ENCODE measurements at places on chromosomes 12 and 14. TPM values are rescaled to one million over a fixed set of nuclear protein-coding genes. Genes with fewer than 3 reads are reported as not detected.

The GPR68 gene
- 5.7 TPM for polyA plus RNA-seq

The NKX2-1 gene
- polyA plus RNA-seq, result not detected

DNA sequence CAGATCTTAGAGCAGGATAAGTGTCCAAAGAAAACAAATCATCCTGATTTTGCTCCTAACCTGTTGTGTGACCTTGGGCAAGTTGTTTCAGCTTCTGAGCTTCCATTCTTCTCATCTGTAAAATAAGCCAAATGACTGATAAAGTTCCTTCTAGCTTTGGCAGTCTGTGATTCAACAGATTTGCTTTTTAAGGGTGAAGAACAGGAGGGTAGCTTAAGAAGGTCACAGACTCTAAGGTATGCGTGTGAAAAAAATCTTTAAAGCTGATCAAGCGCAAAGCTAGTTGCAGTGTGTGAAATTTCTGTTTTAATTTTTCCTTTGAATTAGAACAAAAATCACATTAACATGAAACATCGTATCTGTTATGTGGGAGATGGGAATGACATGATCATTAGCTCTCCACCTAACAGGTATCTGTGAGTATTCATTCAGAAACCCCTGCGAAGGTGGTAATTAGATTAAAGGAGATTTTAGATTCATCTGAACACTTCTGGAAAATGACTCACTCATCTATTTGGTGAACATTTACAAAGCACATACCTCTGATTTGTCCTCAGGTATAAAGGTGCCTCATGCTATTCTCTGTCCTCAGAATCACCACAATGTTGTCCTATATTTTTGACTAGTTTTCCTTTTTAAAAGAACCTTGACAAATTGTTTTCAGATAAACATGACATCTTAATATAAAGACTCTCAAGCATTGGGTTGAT lies 131.9 kb upstream of the CPM start:
- H3K36me3 ChIP-seq, result no peaks in the 10 kb centered on the region
- no peaks in the 10 kb centered on the region for H3K27me3 ChIP-seq

DNA sequence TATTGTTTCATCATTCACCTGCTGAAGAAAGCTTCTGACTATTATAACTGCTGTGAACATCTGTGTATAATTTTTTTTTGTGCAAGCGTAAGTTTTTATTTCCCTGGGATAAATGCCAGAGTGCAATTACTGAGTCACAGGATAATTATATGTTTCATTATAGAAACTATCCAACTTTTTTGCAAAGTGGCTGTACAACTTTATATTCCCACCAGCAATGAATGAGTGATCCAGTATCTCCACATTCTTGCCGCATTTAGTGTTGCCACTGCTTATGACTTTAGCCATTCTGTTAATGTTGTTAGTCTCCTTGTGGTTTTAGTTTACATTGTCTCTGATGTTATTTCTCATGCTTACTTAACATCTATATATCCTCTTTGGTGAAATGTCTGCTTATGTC lies 88.1 kb upstream of the CCDC175 start:
- H3K36me3 ChIP-seq, result no peaks in the 10 kb centered on the region
- H3K27ac ChIP-seq, result no peak overlapping the region
- DNase-seq, result no peak
- H3K4me1 ChIP-seq, result no peaks in the 10 kb centered on the region

The POP5 gene
- 94.4 TPM for polyA plus RNA-seq

DNA sequence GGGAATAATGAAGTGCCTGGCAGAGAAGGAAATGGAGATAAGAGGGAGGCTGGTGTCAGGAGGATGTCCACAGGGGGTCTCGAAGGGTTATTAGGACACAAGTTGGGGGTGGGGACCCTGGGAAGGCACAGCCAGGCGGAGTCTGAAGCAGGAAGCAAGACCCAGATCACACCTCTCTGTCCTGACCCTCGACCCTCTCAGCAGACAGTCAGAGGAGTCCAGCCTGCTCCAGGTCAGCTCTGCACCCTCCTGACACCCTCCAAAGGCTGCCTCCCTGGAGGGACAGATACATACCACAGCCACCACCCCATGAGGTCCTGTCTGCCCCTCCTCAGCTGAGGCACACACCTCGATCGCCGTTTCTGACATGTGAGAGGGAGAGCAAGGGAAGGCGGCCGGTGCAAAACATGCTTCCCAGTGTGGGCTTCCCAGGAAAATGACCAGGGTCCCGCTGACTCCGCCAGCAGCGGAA lies 9.0 kb downstream of the BCL11B start:
- no peaks in the 10 kb centered on the region for H3K27me3 ChIP-seq
- H3K4me1 ChIP-seq, result peaks cover 72% of the 10 kb centered on the region
- peak overlapping the region; percentile 95 for H3K27ac ChIP-seq

The ATG101 gene
- polyA plus RNA-seq, result 74.7 TPM

DNA sequence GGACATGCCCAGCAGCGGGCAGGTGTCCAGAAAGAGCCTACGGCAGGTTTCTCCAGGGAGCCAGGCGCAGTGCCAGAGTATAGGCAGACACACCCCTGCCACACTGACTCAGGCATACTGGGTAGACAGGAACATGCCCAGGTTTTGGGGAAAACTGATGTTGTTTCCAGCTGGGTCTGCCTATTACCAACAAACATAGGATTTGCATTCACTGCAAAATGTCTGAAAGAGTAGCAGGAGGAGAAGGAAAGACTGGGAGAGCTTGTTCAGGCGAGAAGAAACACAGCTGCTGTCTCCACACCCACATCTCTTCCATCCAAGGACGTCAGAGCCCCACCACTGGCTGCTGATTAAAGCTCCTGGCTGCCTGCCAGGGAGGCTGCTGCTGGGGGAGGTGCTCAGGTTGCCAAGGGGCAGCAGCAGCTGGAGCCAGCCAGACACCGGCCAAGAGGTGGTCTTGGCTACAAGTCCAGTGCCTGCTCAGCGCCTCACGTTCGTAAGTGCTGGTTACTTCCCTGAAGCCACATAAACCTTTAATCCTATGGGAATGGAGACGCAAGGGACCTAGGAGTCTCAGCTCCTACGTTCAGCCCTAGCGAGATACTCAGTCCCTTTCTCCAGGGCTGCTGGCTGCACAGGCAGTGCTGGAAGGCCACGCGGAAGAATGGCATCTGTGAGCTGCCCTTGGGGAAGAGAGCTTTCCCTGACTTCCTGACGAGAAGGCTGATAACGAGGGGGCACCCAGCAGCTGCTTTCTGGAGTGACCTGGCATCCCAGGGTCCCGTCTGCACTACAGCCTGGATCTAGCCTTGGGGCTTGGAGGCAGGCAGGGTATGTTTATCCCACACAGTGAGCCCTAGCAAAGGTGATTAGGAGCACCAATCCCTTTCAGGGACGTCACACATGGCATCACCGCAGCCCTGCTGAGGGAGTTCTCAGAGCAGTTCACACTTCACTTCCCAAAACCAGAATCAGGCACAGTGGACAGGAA lies 58.1 kb downstream of the PLEKHG3 start:
- H3K4me3 ChIP-seq, result peak overlapping the region; percentile 23
- peak overlapping the region; percentile 79 for H3K27ac ChIP-seq
- peaks cover 79% of the 10 kb centered on the region for H3K4me1 ChIP-seq
- H3K36me3 ChIP-seq, result no peaks in the 10 kb centered on the region
- peak; percentile 75 for DNase-seq

GRCh38 chr12:78712834-78713481 lies 151.6 kb upstream of the SYT1 start:
- H3K36me3 ChIP-seq, result no peaks in the 10 kb centered on the region
- H3K27ac ChIP-seq, result no peak overlapping the region
- H3K27me3 ChIP-seq, result no peaks in the 10 kb centered on the region
- H3K4me1 ChIP-seq, result no peaks in the 10 kb centered on the region

DNA sequence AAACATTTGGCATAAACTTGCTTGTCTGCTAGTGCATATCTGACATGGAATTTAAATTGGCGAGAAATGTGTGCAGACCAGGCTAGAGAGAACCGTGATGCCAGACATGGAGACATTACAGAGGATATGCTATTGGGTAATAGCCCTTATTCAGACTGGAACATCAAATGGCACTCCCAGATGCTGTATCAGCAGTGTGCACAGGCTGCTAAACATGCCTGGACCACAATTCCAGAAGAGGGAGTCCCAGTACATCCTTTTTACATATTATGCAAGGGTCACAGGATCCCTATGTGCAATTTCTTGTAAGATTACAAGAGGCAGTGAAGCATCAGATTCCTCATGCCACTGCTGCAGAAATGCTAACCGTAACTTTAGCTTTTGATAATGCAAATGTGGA lies 354.5 kb upstream of the FOXG1 start:
- H3K4me1 ChIP-seq, result no peaks in the 10 kb centered on the region
- no peak overlapping the region for H3K27ac ChIP-seq
- H3K4me3 ChIP-seq, result no peak overlapping the region
- no peaks in the 10 kb centered on the region for H3K27me3 ChIP-seq

The LRRC9 gene
- polyA plus RNA-seq, result not detected

DNA sequence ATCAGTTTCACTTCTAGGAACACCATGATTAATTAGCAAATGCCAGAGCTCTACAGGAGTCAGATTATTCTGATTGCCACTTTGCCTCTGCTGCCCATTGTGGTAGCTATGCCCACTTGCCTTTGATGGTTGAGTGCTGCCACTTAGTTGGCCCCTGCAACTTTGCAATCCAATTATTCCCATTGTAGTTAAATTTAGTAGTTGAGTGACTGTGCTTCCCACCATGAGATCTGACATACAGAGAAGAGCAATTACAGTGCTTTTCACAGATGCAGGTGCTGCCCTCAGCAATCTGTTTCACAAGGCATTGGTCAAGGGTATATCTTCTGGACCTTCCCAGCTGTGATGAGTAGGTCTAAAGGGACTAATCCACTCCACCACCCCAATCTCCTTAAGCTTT lies 468.4 kb upstream of the RGS6 start:
- H3K27ac ChIP-seq, result no peak overlapping the region
- DNase-seq, result no peak
- H3K27me3 ChIP-seq, result no peaks in the 10 kb centered on the region
- peaks cover 9% of the 10 kb centered on the region for H3K4me1 ChIP-seq
- H3K4me3 ChIP-seq, result no peak overlapping the region
- H3K36me3 ChIP-seq, result no peaks in the 10 kb centered on the region

- H3K4me1 ChIP-seq, result no peaks in the 10 kb centered on the region
- no peaks in the 10 kb centered on the region for H3K36me3 ChIP-seq
- no peaks in the 10 kb centered on the region for H3K27me3 ChIP-seq
Measured at GRCh38 chr14:29454026-29454693, 473.5 kb downstream of the PRKD1 start.

- peaks cover 9% of the 10 kb centered on the region for H3K4me1 ChIP-seq
- no peak overlapping the region for H3K27ac ChIP-seq
- H3K27me3 ChIP-seq, result no peaks in the 10 kb centered on the region
Measured at GRCh38 chr14:65187421-65188049, 85.2 kb upstream of the MAX start.

The RTL1 gene
- not detected for polyA plus RNA-seq

GRCh38 chr14:55512421-55512820 lies 67.6 kb upstream of the KTN1 start:
- no peaks in the 10 kb centered on the region for H3K27me3 ChIP-seq
- peak; percentile 21 for DNase-seq
- H3K27ac ChIP-seq, result no peak overlapping the region
- H3K36me3 ChIP-seq, result no peaks in the 10 kb centered on the region
- peaks cover 24% of the 10 kb centered on the region for H3K4me1 ChIP-seq

The SLC25A21 gene
- polyA plus RNA-seq, result 0.28 TPM

The IGFBP6 gene
- 30.1 TPM for polyA plus RNA-seq

DNA sequence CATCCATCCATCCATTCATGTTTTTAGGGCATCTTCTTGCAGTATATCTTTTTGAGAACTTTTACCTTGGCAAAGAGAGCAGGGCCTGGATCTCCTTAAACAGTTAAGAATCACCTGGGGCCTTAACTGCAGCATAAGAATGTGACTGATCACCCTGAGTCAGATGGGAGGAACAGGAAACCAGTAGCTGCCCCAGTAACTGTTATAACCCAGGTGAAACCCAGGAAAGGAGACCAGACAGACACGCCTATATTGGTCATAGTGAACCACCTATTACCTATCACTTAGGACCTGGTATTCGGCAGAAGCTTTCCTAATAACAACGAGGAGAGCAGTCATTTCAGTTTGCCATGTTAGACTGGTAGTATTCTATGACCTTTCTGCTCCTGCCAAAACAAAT lies 43.4 kb upstream of the NR2C1 start:
- DNase-seq, result peak; percentile 91
- peaks cover 51% of the 10 kb centered on the region for H3K4me1 ChIP-seq
- H3K36me3 ChIP-seq, result peaks cover 8% of the 10 kb centered on the region
- H3K4me3 ChIP-seq, result peak overlapping the region; percentile 94
- no peaks in the 10 kb centered on the region for H3K27me3 ChIP-seq

GRCh38 chr14:73877790-73878189 lies 8.9 kb upstream of the ZNF410 start:
- no peaks in the 10 kb centered on the region for H3K4me1 ChIP-seq
- no peak overlapping the region for H3K4me3 ChIP-seq
- no peak overlapping the region for H3K27ac ChIP-seq
- no peaks in the 10 kb centered on the region for H3K27me3 ChIP-seq
- DNase-seq, result no peak

The YEATS4 gene
- 9.6 TPM for polyA plus RNA-seq

- no peaks in the 10 kb centered on the region for H3K27me3 ChIP-seq
- no peak overlapping the region for H3K27ac ChIP-seq
- no peak for DNase-seq
Measured at GRCh38 chr14:100309028-100309737, 2.9 kb upstream of the SLC25A29 start.

DNA sequence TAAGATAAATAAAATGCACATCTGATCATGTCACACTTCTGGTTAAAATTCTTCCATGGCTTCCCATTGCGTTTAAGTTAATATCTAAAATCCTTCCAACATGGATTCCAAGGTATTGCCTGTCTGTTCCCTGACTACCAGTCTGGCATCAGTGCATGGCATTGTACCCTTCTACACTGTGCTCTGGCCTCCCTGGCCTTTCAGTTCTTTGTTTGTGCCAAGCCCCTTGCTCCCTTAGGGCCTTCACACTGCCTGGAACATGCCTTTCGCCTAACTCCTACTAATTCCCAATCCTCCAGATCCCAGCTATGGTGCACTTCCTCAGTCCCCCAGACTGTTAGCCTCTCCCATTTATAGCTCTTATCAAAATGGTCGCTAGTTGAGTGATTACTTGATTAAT lies 6.3 kb downstream of the CIPC start:
- peaks cover 3% of the 10 kb centered on the region for H3K4me1 ChIP-seq
- no peak overlapping the region for H3K27ac ChIP-seq
- H3K4me3 ChIP-seq, result no peak overlapping the region
- H3K36me3 ChIP-seq, result peaks cover 4% of the 10 kb centered on the region

The CPM gene
- 2.7 TPM for polyA plus RNA-seq

The ATL1 gene
- 6.8 TPM for polyA plus RNA-seq

- H3K27me3 ChIP-seq, result no peaks in the 10 kb centered on the region
- H3K4me3 ChIP-seq, result no peak overlapping the region
- H3K36me3 ChIP-seq, result no peaks in the 10 kb centered on the region
- DNase-seq, result no peak
- H3K27ac ChIP-seq, result no peak overlapping the region
Measured at GRCh38 chr12:20547816-20548575, 147.1 kb upstream of the SLCO1C1 start.

GRCh38 chr14:96299441-96299840 lies 43.4 kb downstream of the BDKRB1 start:
- H3K27ac ChIP-seq, result no peak overlapping the region
- no peaks in the 10 kb centered on the region for H3K4me1 ChIP-seq
- H3K4me3 ChIP-seq, result no peak overlapping the region

- H3K27me3 ChIP-seq, result no peaks in the 10 kb centered on the region
- H3K4me1 ChIP-seq, result peaks cover 12% of the 10 kb centered on the region
- no peaks in the 10 kb centered on the region for H3K36me3 ChIP-seq
- no peak overlapping the region for H3K27ac ChIP-seq
- H3K4me3 ChIP-seq, result no peak overlapping the region
Measured at GRCh38 chr14:55746558-55746957, 166.6 kb downstream of the KTN1 start.

- no peaks in the 10 kb centered on the region for H3K4me1 ChIP-seq
- no peaks in the 10 kb centered on the region for H3K27me3 ChIP-seq
- H3K36me3 ChIP-seq, result no peaks in the 10 kb centered on the region
Measured at GRCh38 chr14:26828741-26829140, 230.9 kb upstream of the NOVA1 start.

The NFE2 gene
- polyA plus RNA-seq, result 0.09 TPM

- H3K4me3 ChIP-seq, result no peak overlapping the region
- peak overlapping the region; percentile 87 for H3K27ac ChIP-seq
- no peaks in the 10 kb centered on the region for H3K27me3 ChIP-seq
- no peak for DNase-seq
- H3K4me1 ChIP-seq, result peaks cover 32% of the 10 kb centered on the region
Measured at GRCh38 chr12:124232654-124232987, 62.3 kb upstream of the RFLNA start.

All from keratinocyte (primary cell).